Activated CD4-positive, alpha-beta T cell treated with anti-CD3 and anti-CD28 coated beads for 36 hours (primary cell): ENCODE measurements at places on chromosomes 6 and 20.

GRCh38 chr6:154824076-154824475 is 90.9 kb downstream of the SCAF8 start:
- DNase-seq: no peak

DNA sequence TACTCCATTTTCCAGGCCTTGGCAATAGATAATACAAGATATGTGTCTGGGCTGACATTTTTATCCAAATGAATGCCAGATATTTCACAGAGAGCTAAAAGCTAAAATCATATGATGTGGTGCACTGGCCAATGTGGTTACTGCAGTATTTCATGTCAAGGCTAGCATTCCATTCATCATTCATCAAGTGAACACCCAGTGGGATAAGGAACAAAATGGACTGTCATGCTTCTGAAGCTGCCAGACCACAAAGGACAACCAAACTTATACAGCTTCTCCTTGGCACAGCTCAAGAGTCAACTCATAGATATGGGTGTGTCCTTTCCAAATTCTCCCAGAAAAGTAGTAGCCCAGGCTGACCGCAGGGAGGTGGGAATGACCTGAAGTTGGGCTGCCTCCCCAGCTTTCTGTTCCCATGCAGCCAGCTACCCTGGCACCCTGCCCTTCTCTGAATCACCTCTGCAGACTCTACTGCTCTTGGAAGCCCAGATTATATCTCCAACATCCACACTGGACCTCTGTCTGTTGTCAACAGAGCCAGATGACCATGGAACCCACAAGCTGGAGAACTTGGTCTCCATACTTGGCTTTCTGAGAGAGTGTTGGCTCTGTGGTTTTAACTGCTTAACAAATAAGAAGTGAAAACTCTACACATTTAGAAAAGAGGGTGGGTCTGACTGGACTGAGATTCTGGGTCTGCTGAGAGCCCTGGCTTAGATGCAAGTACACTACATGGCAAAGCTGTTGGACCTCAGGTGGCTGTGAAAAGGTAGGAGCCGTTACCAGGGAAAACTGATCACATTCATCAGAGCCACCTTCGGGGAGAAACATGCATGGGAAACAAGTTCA is 122.8 kb downstream of the ALDH8A1 start:
- DNase-seq: no peak

DNA sequence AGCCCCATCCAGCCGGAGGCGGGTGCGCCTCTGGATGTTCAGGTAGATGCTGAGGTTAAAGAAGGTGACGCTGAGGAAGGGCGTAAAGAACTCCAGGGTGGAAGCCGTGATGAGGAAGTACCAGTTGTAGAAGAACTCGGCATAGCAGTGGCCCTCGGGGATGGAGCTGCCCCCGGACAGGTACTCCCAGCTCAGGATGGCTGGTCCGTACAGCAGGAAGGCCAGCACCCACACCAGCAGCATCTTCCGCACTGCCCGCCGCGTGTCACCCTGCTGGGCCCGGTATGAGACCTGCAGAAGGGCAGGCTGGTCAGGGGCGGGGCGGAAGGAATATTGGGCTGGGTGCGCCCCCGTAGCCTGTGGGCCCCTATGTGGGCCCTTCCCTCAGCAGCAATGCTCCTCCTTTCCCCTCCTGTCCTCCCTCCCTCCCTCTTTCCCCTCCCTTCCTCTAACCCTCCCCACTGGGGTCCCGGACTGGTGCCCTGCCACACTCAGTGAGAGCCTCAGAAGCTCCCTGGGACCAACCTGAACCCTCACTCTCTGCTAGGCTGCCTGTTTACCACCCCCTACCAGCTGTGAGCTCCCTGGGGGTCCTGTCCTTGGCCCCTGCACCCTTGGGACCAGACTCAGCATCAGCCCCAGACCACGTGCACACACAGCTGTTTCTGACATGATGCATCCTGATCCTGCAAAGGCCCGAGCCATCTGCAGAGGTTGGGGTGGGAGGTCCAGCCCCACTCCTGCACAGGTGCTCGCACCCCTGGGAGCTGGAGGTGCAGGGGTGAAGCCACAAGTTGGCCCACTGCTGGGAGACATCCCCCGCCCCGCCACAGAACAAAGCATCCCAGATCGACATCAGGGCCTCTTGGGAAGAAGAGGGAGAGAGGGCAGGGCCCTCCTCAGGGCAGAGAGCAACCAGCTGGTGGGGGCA is 3.2 kb downstream of the HRH3 start:
- no peak for DNase-seq

- DNase-seq: no peak
Observed at GRCh38 chr6:48894469-48894868, 568.6 kb downstream of the MMUT start.

GRCh38 chr20:13684566-13685222 is 46.0 kb upstream of the TASP1 start:
- no peak for DNase-seq

DNA sequence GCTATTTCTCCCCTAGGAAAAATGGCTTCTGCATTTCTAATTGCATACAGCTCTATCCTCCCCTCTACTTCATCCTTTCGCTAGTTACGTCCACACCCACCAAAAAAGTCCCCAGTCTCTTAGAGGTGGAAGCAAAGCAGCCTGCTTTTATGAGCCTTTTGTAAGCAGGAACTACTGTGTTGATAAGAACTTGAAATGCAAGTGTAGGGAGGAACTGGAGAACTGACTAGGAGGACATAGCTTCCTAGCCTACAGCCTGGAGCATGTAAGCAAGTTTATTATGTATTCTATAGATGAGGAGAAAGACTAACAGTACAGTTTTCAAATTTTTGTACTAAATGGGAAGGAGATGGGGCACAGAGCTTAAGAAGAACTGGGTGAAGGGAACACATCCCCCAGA is 10.3 kb downstream of the ARHGAP18 start:
- no peak for DNase-seq

DNA sequence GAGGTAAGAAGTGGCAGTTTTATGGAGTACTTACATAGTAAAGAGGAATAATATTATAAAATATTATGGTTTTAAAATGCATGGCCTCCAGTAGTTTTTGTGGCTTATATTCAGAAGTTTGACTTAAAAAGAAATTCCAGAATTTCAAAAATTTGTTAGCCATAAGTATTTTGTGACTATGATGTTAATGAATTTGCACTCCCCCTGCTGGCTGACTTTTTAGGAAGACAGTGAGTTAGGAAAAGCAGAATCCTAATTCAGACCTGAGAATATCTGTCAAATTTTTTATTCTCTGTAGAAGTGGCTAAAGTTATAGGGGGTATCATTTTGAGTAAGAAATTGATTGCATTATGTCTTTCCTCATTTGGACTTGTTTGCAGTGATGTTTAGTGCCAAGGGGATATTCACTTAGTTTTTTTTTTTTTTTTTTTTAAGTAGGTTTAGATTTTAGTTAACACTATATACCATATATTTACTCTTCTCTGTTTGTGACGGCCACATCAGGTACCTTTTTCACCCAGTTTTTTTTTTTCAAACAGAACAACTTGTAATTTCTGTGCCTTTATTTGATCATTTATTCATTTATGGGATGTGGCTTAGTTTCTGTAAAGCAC is 40.8 kb downstream of the ZFAND3 start:
- DNase-seq: peak; percentile 24

- peak; percentile 63 for DNase-seq
Observed at GRCh38 chr6:27096834-27097511, 150.5 kb upstream of the PRSS16 start.

DNA sequence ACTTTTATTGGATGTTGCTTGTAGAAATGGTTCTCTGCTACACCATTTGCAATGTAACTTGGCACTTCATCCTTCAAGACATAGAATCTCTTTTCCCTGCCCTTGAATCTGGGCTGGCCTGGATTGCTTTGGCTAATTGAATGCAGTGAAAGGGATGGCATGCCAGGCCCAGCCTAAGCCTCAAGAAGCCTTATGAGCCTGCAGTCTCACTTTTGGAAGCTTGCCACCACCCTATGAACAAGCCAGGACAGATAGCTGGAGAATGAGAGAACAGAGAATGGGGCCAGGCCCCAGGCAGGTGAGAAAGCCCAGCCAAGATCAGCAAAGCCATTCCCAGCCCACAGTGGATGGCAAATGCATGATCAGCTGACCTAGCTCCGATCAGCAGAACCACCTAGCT is 350.7 kb upstream of the RNF24 start:
- no peak for DNase-seq

DNA sequence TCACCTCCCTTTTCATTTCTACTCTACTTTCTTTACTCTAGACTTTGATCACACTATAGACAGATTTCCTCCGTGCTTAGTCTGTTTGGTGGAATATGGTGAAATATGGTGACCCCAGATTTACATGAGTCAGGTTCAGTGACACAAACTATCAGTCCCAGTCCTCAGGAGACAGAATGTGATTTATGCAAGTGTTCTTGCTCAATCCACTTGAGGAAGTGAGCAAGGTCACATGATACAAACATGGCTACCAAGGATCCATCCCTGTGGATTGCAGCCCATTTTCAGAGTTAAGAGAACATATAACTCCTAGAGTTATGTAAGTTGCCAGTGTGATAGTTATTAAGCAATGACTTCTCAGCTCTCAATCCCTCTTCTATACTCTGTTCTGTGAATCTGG is 23.7 kb upstream of the TSHZ2 start:
- DNase-seq: no peak

GRCh38 chr20:6265204-6265904 is 142.5 kb upstream of the FERMT1 start:
- no peak for DNase-seq

- DNase-seq: peak; percentile 75
Observed at GRCh38 chr20:45456632-45457031, 12.9 kb upstream of the WFDC2 start.
